ENCODE measurements at places on chromosomes 5 and 9.

- DNase-seq = no peak
Measured at GRCh38 chr5:105330185-105330584, 1767.6 kb upstream of the NUDT12 start.

DNA sequence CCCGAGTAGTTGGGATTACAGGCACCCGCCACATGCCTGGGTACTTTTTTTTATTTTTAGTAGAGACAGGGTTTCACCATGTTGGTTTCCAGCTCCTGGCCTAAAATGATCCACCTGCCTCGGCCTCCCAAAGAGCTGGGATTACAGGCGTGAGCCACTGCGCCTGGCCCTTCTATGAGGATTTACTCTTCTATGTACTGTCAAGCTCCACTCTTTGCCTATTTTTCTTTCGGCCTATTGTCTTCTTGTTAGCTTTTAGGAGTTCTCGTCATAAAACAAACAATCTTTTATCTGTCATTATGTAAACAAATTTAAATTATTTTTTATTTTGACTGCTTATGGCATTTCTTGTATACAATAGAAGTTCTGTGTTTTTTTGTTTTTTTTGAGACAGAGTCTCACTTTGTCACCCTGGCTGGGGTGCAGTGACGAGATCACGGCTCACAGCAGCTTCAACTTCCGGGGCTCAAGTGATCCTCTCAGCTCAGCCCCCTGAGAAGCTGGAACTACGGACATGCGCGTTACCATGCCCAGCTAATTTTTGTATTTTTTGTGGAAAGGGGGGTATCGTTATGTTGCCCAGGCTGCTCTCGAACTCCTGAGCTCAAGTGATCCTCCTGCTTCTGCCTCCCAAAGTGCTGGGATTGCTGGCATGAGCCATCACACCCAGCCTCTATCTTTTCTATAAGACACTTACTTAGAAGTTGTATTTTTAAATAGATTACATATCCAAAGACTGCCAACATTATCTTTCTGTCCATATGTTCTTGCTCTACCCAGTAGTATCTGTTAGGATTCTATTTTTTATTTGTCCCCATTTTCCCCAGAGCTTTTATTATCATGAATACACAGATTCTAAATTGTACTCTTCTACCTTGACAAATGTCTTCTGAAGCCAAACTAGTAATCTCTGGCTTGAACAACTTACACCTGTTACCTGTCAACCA lies 29.2 kb downstream of the CSNK1A1 start:
- DNase-seq = no peak

- DNase-seq = no peak
Measured at GRCh38 chr5:117690612-117691011, 1116.0 kb upstream of the SEMA6A start.

DNA sequence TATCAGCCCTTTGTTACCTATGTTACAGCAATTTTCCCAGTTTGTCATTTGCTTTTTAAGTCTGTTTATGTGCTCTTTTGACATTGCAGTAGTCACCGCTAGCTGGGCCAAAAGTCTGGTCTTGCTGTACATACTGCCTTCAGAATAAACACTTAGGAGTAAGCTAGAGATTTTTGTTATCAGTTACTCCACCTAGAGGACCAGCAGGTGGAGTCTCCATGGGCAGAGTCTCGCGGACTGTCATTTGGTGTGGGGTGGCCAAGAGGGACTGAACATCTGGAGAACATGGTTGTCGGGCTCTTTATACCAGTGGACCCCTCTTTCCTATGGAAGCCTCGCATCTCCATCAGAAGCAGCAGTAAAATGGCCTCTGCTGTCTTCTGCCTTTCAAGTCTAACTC lies 10.8 kb upstream of the MGAT1 start:
- no peak for DNase-seq

GRCh38 chr9:74861773-74862474 lies 25.8 kb downstream of the TRPM6 start:
- DNase-seq = no peak

DNA sequence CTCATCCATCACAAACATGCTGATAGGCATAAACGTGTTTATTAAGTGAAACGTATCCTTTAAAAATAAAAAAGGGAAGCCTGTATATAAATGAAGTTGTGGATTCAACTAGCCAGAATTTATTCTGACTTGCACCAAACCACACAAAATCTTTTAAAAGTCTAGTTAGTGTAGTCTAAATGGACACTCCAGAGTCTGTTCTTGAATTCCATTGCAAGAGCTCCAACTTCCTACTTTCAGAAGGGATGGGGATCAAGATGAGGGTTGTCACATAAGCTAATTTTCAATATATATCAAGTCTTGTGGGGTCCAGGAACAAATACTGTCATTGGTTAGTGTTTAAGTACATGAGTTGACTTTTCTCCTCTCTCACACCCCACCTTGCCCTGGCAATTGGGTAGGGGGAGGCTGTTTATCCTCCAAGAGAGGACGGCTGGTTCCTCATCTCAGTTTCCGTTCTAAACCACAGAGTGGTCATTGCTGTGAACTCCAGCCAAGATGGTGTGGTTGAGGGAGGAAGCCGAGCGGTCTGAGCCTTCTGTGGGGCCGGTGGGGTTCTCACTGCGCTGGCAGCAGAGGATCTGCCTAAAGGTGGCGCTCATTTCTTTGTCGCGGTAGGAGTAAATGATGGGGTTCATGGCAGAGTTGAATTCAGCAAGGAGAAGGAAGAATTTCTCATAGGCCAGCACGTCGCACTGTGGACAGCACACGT lies 163.2 kb downstream of the LPAR1 start:
- DNase-seq = no peak

GRCh38 chr9:37916471-37917312 lies 12.8 kb upstream of the SLC25A51 start:
- no peak for DNase-seq

- DNase-seq = no peak
Measured at GRCh38 chr5:40656766-40657165, 22.9 kb upstream of the PTGER4 start.

- no peak for DNase-seq
Measured at GRCh38 chr5:33491941-33492340, 51.2 kb downstream of the TARS1 start.

DNA sequence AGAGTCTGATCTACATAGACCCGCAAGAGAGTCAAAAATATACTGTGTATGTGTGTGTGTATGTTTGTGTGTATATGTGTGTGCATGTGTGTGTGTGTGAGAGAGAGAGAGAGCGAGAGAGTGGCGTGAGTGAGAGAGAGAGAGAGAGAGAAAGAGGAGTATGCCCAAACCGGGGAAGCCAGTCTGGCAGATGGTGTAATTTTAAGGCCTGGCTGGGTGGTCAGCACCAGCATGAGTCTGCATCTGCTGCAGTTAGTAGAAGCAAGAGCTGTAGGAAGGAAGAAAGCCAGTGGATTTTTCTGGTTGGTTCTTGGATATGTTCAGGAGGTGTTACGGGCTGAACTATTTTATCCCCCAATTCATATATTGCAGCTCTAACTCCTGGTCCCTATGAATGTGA lies 75.2 kb downstream of the ACTBL2 start:
- DNase-seq = no peak

DNA sequence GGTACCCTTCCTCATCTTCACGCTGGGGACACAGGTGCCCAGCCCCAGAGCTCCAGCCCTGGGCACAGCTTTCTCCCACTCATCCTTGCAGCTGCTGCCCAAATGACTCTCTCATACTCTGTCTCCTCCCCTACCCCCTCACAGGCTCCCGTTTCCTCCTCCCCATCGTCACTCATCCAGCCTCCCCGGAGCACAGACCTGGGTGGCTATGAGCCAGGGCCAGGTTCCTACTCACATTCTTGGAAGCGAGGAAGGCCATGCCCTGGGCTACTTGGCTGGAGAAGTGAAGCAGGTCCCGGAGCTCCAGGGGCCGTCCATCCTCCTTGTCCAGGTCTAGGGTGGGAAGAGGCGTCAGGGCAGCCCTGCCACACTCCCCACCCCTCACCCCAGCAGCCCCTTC lies 29.3 kb downstream of the CSF1R start:
- no peak for DNase-seq

Data from NCI-H2107 (cell line).